ENCODE measurements at places on chromosomes 7 and 10.

DNA sequence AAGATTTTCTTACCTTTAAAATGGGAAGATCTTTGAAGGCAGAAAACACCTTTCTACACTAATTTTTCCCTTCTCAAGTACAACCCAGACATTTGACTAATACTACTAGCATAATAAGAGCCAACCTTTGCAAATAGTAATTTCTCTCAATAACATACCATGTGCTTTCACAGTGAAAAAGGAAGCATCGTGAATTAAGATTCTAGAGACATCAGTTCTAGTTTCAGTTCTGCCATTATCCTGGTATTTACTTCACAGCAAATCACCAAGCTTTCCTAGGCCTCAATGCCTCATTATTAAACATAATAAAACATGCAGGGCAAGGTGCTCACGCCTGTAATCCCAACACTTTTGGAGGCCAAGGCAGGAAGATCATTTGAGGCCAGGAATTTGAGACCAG is 24.9 kb downstream of the GSAP start:
- no peak for DNase-seq

GRCh38 chr10:132541129-132541528 is 3.5 kb downstream of the INPP5A start:
- DNase-seq: no peak

- no peak for DNase-seq
These were observed 12.2 kb upstream of the HYCC1 start for GRCh38 chr7:23026164-23026563.

GRCh38 chr10:31157123-31158010 is 125.7 kb upstream of the ZNF438 start:
- DNase-seq: no peak

- DNase-seq: no peak
These were observed 206.2 kb upstream of the YAE1 start for GRCh38 chr7:39360038-39360437.

DNA sequence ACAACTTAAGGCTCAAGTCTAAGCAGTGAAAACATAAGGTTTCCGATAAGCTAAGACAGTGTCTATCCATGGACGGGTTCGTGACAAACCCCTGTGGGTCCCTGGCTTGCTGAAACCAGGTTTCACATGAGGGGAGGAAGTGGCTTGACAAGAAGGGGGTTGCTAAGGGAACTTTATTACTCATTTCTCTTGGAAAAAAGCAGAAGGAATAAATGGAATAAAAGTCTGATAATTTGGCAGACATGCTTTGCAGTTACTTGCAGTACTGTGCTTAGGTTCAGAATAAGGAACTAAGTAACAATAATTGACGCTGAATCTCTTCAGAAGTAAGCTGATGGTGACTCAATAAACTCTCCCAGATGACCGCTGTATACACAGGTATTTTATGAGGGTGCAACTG is 34.7 kb downstream of the RBM17 start:
- DNase-seq: no peak

GRCh38 chr7:143908120-143908519 is 6.1 kb upstream of the TCAF1 start:
- DNase-seq: no peak

- no peak for DNase-seq
These were observed 86.6 kb downstream of the FRMD4A start for GRCh38 chr10:14244147-14244546.

DNA sequence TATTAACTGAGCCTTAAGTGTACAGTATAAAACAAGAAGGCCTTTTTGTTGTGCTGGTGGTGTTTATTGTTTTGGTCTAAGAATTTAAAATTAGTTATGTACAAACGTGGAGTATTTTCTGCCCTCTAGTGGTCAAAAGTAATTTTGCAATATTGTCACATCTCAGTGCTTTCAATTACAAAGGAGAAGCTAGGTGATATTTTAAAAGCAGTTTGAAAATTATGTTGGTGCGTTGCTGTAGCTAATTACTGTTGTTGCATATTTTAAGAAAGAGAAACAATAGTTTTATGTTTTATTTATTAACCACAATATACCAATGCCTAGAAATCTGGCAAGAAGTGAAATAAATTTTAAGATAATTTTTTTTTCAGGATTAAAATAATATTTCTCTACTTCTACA is 11.4 kb downstream of the NPVF start:
- DNase-seq: no peak

DNA sequence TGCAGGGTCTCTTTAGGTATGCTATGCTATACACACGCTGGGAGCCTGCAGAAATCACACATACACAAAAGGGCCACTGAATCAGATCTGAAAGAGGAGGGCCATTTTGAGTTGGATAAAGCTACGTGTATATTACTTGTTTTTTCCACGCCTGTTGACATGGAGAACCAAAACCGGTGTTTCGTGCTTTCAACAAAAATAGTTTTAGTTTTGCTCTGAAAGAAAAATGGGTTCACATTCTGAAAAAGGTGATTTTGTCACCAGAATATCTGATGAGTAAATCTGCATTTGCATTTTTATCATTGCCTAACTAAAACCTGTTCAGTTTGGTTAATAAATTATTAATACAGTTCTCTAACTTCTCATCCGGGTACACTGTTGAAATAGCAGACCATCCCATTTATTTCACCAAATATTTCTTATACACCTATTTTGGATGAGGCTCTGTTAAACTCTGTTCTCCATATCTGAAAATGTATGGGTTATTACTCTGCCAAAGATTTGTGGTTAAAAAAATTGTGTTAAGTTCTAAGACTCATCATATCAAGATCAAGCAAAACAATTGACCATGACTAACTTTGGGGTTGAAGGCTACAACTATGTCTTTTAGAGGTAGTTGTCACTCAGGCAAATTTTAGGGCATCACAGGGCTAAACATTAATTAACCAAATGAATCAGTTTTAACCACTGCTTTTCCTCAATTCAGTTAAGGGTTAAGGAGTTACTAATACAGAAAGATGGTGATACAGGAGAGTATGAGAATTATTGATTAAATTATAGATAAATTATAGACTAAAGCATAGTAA is 101.2 kb upstream of the RPA3 start:
- DNase-seq: no peak

DNA sequence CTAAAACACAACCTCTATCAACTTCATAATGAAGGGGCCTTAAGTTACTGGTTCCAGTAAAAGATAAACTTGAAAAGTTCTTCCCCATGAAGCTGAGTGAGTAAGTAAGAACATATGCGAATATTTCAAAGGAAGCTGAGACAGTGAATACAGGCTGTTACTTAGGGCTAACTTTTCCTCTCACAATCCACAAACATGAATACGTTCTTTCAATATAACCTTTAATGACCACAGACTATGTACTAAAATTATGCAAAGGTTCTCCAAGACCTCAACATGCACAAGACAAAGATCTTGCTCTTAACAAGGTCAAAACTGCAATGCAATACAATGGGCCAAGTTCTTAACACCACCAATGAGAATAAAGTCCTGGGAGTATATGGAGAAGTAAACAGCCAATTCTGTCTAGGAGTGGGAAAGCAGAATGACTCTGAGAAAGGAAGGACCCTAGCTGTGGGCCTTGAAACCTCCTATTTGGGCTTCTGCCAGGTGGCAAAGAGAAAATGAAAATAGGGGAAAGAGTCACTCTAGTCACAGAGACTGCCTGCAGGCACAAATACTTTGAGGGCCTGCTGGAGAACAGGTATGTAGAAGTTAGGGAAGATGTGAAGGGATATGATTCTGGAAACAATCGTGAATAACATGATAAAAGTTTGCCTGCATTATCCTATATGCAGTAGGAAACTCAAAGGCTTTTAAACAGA is 43.7 kb downstream of the OSBPL3 start:
- DNase-seq: no peak

DNA sequence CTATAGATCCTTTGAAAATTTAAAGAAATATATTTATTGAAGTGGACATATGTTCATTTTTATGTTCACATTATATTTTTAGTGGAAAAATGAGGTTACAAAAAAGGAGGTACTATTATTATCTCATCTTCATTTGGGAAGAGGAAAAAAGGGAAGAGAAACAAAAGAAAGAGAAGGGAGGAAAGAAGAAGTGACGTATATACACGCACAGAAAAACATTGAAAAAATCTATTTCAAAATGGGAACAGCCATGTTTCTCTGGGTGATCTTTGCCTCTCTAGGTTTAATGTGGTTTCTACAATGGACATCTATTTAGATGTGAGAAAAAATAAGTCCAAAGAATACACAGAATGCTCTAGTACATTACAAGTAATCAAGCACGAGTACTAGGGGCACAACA is 14.8 kb downstream of the ANK3 start:
- DNase-seq: no peak

DNA sequence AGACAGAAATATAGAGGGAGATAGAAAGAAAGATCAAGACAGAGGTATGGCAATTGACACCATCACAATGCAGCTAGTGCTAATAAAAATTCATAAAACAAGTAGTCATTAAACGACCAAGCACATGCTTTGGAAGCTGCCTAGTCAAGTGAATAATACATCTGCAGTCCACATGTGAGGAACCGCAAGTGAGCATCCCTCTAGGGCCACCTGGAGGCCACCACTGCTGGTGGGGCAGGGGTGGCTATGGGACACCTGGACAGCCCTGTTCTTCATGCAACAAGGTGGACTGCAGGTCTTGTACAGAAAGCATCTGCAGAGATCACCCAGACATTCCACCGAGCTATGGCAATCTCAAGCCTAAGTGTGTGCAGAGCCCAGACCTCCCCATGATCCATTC is 451.1 kb upstream of the PFKP start:
- no peak for DNase-seq

- peak; percentile 91 for DNase-seq
These were observed 40.3 kb upstream of the SH2D4B start for GRCh38 chr10:80497187-80498077.

DNA sequence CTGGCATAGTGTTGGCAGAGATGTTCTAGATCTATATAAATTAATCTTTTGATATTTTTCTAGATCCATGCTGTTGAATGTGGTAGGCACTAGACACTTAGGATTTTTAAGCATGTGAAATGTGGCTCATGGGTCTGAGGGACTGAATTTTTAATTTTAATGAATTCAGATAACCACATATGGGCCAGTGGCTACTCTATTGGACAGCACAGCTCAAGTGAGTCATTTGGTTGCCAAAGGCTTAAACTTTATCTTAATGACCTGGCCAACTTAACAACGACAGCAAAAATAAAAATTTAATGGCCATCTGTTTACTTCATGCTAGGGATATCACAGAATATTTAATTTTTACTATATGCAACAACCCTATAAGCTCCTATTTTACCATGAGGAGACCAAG is 61.4 kb downstream of the CDK14 start:
- DNase-seq: no peak

DNA sequence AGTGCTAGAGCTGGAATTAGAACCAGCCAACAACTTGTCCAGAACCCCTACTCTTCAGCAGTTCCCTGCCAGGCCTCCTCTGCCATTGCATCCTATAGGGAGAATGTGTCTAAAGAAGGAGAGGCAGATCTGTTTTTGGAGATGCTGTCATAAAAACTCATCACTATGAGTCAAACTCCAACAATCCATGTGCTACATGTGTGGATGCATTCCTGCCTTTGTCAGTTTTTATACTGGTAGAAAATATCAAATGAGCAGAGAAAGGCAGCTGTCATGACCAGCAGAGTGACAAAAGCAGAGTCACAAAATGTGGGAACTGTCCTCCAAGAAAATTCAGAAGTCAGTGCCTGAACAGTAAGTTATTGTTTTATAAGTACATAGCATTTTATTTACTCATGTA is 93.0 kb downstream of the ABLIM1 start:
- DNase-seq: no peak

- no peak for DNase-seq
These were observed 40.5 kb upstream of the ADO start for GRCh38 chr10:62764011-62764410.

DNA sequence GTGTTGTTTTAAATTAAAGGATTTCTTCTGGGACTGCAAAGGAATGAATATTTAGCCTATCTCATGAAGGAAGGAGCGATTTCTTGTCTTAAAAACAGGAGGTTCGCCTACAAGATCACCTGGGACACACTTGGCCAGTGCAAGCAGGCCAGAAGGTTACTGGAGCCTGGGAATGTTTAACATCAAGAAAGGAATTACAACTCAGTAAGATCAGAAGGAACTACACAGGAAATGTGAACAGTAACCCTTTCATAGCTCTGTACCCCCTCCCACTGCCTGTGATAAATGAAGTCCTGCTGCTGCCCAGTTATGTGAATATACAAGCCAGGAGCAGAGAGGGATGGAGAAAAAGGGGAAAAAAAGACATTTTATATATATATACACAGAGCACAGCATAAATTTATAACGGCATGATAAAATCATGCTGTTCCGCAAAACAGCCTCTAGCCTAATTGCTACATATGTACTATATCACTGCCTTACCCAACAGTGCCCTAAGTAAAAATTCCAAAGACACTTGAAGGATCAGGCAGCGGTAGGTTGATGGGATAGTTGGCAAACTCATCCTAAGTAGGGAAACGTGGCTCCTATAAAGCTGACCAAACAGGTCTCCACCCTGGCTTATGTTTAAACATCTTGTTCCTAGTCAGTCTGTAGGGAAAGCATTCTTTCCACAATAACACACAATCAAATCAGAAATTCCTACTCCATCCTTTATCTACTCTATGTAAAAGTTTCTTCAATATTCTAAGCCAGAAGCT is 63.8 kb downstream of the ZNF438 start:
- DNase-seq: no peak

GRCh38 chr7:70042533-70042932 is 444.3 kb downstream of the AUTS2 start:
- no peak for DNase-seq

DNA sequence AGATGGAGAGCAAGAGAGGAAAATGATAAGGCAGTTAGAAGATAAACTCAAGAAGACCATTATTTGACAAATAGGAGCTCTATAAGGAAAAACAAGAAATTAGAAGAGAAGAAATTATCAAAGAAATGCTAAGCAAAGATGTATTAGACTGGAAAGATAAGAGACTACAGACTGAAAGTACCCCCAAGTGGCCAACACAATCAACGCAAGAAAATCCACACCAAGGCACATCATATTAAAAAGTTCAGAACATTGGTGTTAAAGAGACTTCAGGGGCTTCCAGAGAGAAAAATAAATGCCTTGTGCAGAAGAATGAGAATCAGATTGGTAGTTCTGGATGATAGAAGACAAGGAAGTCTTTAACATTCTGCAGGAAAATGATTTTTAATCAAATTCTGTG is 46.0 kb downstream of the SH2D4B start:
- DNase-seq: no peak

GRCh38 chr10:114806562-114807391 is 14.8 kb upstream of the FHIP2A start:
- no peak for DNase-seq

- DNase-seq: no peak
These were observed 48.0 kb downstream of the CYCS start for GRCh38 chr7:25077096-25077495.

GRCh38 chr7:113698556-113699220 is 220.1 kb downstream of the PPP1R3A start:
- DNase-seq: no peak
